Neural progenitor cell (in vitro differentiated cells): ENCODE measurements at places on chromosomes 6 and 20. TPM values are rescaled to one million over a fixed set of nuclear protein-coding genes. Genes with fewer than 3 reads are reported as not detected.

COMMD7 gene
- total RNA-seq: 39.4 and 44.4 TPM in 2 replicates

PANK2 gene
- total RNA-seq: 55.7 and 60.7 TPM in 2 replicates

MLIP gene
- total RNA-seq: not detected in 2 replicates

FRK gene
- 0.11 and 0.15 TPM in 2 replicates for total RNA-seq

NKAIN4 gene
- 9.7 and 28.4 TPM in 2 replicates for total RNA-seq

TFAP2A gene
- total RNA-seq: 0.39 and 0.65 TPM in 2 replicates

DACT2 gene
- total RNA-seq: 0.36 and 5.5 TPM in 2 replicates

OR2B3 gene
- not detected in 2 replicates for total RNA-seq

LTV1 gene
- total RNA-seq: 18.9 and 36.0 TPM in 2 replicates

GRCh38 chr20:1891263-1892118 is 3.7 kb upstream of the SIRPA start:
- DNase-seq: no peak
- H3K36me3 ChIP-seq: no peaks in the 10 kb centered on the region
- peaks cover 34% of the 10 kb centered on the region for H3K27me3 ChIP-seq
- peaks cover 26% of the 10 kb centered on the region for H3K4me1 ChIP-seq
- no peak overlapping the region for H3K4me3 ChIP-seq

DNA sequence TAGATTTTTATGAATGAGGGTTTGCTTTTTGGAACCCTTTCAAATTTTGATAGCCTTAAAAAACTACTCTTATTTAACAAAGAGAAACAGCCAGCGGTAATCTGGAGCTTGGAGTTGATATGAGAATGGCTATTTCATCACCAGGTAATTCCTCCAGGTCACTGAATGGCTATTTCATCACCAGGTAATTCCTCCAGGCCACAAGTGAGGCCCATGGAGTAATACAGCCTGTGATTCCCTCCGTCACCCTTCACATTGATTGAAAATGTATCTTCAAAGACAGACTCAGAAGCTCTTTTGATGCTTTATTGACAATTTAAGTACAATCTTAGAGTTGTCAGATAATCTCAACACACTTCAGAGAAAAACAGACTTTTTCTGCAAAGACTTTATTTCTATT is 73.3 kb upstream of the AGPAT4 start:
- no peaks in the 10 kb centered on the region for H3K4me1 ChIP-seq
- no peak overlapping the region for H3K27ac ChIP-seq
- no peak overlapping the region for H3K4me3 ChIP-seq
- no peaks in the 10 kb centered on the region for H3K27me3 ChIP-seq

DNA sequence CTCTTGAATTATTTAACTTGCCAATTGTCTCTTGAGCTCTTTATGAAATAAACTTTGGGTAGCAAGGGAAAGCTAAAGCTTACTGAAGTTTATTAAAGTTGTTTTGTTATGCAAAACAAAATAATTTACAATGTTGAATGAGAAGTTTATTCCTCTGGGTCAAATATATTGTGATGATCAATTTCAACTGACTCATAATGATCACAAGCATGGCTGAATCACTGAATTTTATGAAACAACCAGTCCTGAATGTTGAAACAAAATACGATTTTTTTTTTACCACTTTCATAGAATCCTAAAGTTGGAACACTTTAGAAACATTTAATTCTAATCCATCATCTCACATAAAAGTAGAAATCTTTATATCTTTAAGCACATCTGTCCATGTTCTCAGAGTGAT is 110.3 kb downstream of the RWDD2A start:
- no peaks in the 10 kb centered on the region for H3K36me3 ChIP-seq
- H3K4me3 ChIP-seq: no peak overlapping the region
- H3K4me1 ChIP-seq: no peaks in the 10 kb centered on the region
- H3K27me3 ChIP-seq: no peaks in the 10 kb centered on the region
- H3K27ac ChIP-seq: no peak overlapping the region
- no peak for DNase-seq

DNA sequence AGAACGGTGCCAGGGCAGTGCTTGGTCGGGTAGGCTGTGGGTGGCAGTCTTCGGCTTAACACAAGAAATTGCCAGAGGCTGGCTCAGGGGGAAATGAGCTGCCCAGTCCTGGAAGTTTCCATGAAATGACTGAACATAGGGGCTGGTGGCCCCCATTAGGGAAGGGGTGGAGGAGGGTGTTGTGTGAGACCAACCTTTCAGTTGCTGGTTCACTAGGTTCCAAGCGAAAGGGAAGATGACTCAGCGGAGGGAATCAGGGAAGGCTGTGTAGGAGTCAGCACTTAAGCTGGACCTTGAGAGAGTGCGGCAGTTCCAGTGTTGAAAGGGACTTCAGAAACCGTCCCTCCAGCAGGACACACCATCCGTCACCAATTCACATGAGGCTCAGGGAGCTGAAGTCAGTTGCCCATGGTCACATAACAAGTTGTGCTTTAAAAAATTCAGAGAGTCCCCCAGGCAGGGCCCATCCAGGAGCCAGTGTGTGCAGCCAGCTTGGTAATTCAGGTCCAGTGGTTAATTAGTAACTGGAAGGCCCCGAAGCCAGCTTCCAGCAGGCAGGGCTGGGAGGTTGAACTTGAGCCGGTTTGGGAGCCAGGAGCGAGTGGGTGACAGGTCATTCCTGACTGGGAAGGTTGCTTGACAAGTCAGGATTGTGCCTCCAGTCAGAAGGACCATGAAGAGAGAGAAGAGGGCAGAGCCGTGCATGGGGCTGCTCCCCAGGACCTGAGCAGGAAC is at the start of gene SGK2:
TSS of gene SGK2 (plus strand) at position 616 of the 735 bp plus-strand sequence. CDS start 7,469 bp downstream, outside the sequence.
- DNase-seq: no peak
- no peaks in the 10 kb centered on the region for H3K4me1 ChIP-seq
- no peaks in the 10 kb centered on the region for H3K36me3 ChIP-seq
- H3K27me3 ChIP-seq: no peaks in the 10 kb centered on the region

- H3K36me3 ChIP-seq: no peaks in the 10 kb centered on the region
- H3K4me1 ChIP-seq: no peaks in the 10 kb centered on the region
- no peak overlapping the region for H3K4me3 ChIP-seq
- H3K27ac ChIP-seq: no peak overlapping the region
- no peaks in the 10 kb centered on the region for H3K27me3 ChIP-seq
These were observed 50.6 kb upstream of the LOC128125822 start for GRCh38 chr6:63521475-63522210.

GRCh38 chr20:19321176-19321575 is 108.7 kb downstream of the SLC24A3 start:
- DNase-seq: no peak
- no peaks in the 10 kb centered on the region for H3K36me3 ChIP-seq
- H3K4me3 ChIP-seq: no peak overlapping the region
- H3K4me1 ChIP-seq: no peaks in the 10 kb centered on the region
- H3K27ac ChIP-seq: no peak overlapping the region

DNA sequence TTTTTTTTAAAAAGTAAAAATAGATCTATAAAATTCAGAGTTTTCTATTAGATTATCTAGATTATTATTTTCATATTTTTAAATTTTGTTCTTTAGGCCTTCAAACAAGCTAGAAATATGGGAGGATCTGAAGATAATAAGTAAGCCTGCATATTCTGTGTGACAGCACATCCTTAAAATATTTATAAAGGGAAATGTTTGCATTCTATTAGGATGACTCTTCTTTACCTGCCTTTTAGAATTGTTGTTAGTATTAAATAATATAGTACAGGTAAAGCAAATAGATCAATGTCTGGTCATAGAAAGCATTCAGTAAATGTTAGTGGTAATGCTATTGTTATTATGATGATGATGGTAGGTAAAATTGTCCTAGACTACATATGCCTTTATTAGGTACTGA is 17.4 kb downstream of the PEX3 start:
- no peaks in the 10 kb centered on the region for H3K4me1 ChIP-seq
- no peaks in the 10 kb centered on the region for H3K36me3 ChIP-seq
- H3K27ac ChIP-seq: no peak overlapping the region
- no peaks in the 10 kb centered on the region for H3K27me3 ChIP-seq
- no peak for DNase-seq
- no peak overlapping the region for H3K4me3 ChIP-seq

DNA sequence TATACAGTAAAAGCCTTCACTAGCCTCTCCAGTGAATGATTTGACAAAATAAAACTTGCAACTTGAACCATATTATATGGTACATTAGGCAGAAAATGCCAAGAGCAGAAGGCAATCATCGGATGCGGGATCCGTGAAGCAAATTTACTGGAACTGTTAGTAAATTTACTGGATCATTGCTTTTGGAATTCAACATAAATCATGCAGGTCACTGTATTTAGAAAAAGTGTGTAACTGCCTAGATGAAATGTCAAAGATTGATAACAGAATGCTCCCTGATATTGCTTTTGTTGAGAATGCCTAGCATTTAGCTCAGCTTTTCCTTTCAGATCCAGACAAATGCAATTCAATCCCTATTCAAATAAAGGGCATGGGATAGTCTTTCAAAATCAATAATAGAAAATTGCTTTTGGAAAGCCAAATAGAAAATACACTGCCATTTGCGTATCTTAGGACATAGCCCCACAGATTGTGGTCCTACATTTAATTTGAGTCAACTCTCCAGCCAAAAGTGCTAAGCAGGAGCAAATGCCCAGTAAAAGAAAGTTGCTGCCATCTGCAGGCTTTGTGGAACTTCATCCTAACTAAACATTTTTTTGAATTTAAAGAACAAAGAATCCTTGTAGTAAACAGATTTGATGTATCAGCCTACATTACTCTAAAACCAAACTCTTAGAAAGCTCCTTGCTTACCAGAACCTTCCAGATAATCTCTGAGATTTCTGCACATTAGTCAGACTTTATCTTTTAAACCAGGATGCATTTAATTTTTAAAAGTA is 109.5 kb upstream of the HSF2 start:
- peak; percentile 58 for DNase-seq
- H3K27me3 ChIP-seq: no peaks in the 10 kb centered on the region
- H3K4me1 ChIP-seq: no peaks in the 10 kb centered on the region
- no peak overlapping the region for H3K4me3 ChIP-seq

DNA sequence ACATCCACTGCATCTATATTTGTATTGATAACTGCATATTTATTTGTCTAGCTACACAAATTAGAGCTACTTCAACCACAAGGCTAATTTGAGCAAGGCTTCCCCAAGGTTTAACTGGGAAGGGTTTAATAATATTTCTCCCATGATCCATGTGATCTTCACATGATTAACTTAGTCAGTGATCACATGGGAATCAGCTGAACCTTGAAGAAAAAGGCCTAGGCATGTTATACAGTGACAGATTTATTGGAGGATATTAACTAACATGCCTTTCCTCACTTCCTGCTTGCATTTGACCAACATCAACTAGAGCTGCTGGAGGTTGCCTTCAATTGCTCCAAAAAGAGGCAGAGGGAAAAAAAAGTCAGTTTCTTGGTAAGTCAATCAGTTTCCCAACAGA is 417.0 kb downstream of the HAO1 start:
- no peak overlapping the region for H3K4me3 ChIP-seq
- DNase-seq: no peak
- no peaks in the 10 kb centered on the region for H3K4me1 ChIP-seq

DNA sequence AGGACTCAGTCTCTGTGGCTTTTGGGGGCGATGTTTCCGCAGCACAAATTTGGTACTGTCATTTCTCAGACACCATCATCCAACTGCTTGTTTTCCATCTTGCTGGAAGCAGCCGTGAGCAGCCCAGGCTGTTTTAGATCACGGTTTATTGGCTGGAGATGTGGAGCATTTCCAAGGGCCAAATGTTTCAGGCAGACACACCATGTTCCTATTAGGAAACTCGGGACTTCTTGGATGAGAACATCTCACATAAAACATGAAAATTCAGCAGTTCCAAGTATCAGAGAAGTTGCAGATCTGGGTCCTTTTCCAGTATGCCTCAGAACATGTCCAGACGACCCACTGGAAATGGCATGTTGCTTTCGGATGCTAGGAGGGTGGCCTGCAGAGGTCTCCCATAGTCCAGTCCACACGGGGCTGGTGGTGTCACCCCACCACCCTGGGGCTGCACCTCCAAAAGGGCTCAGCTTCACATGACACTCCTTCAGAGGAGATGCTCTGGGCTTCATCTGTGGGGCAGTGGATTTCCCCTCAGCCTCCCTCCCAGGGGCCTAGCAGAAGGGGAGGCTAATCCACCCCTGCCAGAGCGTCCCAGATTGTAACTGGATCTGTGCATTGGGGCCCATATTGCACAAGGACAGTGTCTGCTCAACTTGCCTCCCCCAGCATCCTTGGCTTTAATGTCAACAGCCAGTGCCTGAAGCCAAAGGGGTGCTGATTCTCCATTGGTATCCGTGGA is 176.3 kb downstream of the SCP2D1 start:
- H3K4me3 ChIP-seq: no peak overlapping the region
- no peak overlapping the region for H3K27ac ChIP-seq
- H3K27me3 ChIP-seq: no peaks in the 10 kb centered on the region
- DNase-seq: no peak
- no peaks in the 10 kb centered on the region for H3K36me3 ChIP-seq

DNA sequence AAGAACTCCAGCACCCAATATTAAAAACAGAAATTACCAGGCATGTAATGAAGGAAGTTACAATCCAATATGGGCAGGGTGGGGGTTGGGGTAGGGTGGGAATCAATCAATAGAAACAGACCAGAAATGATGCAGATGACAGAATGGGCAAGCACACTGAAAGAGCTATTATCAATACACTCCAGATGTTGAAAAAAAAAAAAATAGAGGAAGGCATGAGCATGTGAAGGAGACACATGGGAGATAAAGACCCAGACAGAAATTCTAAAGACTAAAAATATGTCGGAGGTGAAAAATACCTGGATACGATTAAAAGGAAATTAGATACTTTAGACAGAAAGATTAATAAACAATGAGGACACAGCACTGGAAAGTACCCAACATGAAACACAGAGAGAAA is 19.1 kb upstream of the ZC3H12D start:
- no peak overlapping the region for H3K27ac ChIP-seq
- no peaks in the 10 kb centered on the region for H3K4me1 ChIP-seq
- no peaks in the 10 kb centered on the region for H3K36me3 ChIP-seq
- DNase-seq: no peak
- no peak overlapping the region for H3K4me3 ChIP-seq
- no peaks in the 10 kb centered on the region for H3K27me3 ChIP-seq

DNA sequence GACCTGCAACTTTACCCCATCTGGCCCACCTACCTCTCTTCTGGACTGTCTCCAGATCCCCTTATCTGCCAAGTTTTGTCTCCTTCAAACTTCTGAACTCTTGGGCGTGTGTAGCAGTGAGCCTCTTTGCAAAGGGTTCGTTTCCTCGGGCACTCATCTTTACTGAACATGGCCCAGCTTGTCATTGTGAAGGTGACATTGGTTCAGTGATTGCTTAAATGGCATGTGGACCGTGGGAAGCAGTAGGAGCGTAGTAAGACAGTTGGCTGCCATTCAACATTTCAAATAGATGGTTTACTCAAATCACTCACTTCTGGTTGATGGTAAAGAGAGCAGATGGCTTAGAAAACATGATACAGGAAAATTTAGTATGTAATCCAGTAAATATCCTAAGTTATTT is 34.8 kb upstream of the KIF25 start:
- H3K36me3 ChIP-seq: peaks cover 19% of the 10 kb centered on the region
- H3K4me1 ChIP-seq: no peaks in the 10 kb centered on the region
- DNase-seq: no peak
- H3K27me3 ChIP-seq: no peaks in the 10 kb centered on the region
- H3K4me3 ChIP-seq: no peak overlapping the region
- no peak overlapping the region for H3K27ac ChIP-seq
